CD8-positive, alpha-beta T cell (primary cell): ENCODE measurements at places on chromosomes 7 and 10.
A peak's percentile ranks its signal among the peaks of the same experiment; 100 is the strongest.

- peak; percentile 86 for DNase-seq
Observed at GRCh38 chr7:131231381-131232220, 96.1 kb upstream of the MKLN1 start.

- DNase-seq, result no peak
Observed at GRCh38 chr7:129859183-129859582, 93.6 kb downstream of the UBE2H start.

DNA sequence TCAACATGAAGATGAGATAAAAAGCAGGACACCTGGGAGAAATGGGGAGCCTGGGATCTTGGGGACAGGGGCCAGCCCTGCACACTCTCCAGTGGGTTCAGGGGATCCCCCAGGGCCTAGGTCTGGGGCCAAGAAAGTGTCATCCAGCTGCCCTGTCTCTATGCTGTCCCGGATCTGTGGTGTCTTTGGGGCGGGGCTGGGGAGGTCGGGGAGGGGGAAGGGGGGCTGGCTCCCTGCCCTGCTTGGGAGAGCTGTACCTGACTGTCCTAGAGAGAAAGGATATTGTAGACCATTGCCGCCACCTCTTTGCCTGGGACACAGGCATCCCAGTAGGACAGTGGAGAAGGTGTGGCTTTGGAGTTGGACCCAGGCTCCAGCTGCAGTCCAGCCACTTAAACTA, 7.0 kb upstream of the SPACDR start:
- DNase-seq, result no peak

DNA sequence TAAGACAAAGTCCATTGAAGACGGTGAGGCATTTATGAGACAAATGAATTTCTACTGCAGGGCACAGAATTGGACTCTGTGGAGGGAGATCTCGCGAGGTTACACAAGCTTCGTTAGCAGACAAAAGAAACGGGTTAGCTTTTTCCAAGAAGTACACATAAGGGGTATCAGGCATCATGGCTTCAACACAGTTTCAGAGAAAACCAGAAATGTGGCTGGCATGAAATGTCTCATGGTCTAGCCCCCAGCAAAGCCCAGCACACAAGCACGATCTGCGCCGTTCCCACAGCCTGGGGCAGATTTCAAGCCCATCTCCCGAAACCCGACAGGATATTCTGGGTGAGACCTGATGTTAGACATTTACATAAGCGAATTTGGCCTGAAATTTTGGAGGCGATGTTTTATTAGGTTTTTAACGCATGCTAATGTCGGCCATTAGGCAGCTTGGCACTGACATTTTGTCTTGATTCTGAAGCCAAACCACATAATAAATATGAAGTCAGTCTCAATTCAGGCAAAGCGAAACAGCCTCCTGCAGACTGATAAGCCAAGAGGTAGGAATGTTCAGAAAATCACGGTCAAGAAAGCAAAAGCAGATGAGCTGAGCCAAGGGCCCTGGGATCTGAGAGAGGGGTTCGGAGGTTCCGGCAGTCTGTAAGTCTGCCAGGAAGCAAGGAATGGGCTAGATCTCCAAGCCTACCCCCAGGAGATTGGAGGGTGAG, 240.5 kb downstream of the PRPF18 start:
- DNase-seq, result no peak

DNA sequence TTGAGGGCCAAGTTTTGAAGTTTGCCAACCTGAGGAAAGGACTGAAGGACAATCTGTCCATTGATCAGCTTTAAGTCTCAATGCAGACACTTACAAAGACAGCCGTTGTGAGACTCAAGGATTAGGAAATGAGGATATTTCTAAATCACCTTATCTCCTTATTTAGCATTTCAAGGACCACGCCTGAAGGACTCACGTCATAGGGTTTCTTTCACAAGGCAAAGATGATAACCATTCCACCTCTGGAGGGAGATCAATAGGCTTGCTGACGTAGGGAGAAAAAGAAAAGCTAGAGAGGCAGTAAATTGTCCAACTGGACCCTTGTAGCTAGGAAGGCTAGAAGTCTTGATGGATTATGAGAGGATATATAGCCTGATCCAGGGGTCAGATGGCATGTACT, 3.3 kb upstream of the ASB4 start:
- DNase-seq, result no peak

GRCh38 chr7:17234030-17234397, 64.4 kb upstream of the AHR start:
- DNase-seq, result peak; percentile 76

- no peak for DNase-seq
Observed at GRCh38 chr7:78448911-78449310, 650.3 kb downstream of the PHTF2 start.

DNA sequence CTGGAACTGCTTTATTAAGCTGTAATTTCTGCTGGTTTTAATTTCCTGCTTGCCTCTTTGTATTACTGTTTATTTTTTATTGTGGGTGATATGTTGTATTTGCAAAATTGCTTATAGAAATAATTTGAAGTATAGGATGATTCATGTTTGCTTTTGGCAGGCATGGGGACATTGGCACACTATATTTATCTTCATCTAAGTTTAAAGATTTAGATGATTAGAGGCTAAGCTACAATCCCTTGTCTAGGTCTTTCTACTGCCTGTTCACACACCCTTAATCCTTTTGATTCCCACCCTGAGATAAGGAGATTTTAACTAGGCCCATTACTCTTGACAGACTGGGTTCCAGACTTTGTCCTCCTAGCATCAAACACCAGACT, 182.8 kb upstream of the KAT6B start:
- DNase-seq, result no peak

GRCh38 chr7:111763221-111763801, 201.0 kb upstream of the IMMP2L start:
- DNase-seq, result no peak

DNA sequence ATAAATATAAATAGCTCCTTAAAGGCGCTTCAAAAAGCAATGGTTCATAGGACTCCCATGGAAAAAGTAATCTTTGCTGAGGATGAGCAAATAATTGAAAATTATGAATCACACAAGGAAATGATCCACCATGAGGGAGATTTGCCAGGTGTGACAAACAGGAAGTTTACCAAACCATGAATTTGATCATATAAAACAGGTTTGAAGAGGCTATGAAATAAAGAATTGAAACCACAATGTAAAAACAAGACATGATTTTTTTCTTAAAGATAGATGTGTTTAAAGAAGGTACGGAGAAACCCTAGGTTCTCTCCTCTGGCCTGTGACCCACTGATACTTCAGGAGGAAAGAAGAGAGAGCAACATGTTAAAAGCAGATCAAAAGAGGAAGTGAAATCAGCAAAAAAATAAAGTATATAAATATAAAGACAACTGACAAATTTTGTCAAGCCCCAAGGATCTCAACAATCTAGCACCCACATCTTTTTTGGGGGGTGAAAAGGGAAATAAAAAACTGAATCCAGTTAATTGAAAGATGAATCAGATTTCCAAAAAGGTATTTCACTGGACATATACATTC, 111.3 kb upstream of the ASAH2 start:
- DNase-seq, result no peak

- DNase-seq, result no peak
Observed at GRCh38 chr10:132459301-132460003, 62.5 kb downstream of the PWWP2B start.
